ENCODE measurements at places on chromosomes 16 and 17.

DNA sequence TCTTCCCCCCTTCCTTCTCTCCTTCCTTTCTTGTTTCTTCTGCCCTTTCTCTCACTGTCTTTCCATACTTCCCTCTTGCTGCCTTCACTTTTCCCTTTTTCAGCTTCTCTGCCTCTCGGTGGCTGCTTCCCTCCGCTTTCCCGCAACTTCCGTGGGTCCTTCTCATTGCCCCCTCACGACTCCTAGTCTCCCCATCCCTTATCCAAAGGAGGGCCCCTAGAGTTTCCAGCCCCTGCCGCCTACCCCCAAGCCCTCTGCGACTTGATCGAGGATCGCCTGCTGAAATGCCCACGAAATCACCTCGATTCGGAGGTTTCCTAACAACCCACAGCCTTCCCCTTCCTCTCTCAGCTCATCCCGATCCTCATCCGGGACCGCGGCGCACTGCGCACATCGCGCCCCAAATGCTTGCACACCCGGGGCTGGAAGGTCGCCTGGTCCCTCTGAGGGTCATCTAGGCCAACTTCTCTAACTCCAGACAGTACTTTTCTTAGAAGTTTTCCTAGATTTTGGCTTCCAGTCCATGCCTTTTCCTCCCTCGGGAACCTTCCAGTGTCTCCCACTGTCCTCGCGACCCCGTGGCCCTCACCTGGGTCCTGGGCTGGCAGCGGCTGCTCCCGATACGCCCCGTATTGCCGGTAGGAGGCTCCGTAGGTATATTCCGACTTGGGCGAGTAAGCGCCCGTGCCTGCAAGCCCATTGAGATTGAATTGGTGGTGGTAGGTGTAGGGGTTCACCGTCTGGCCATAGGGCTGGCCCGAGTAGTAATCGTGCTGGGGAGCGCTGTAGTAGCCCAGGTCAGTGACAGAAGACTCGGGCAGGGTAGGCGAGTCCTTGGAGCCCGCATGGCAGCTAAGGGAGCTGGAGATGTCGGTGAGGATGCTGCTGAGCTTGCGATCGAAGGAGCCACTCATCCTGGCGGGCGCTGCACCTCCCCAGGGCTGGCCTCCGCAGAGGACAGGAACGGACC lies 654 bp downstream of the DLX3 start:
- no peak for DNase-seq

DNA sequence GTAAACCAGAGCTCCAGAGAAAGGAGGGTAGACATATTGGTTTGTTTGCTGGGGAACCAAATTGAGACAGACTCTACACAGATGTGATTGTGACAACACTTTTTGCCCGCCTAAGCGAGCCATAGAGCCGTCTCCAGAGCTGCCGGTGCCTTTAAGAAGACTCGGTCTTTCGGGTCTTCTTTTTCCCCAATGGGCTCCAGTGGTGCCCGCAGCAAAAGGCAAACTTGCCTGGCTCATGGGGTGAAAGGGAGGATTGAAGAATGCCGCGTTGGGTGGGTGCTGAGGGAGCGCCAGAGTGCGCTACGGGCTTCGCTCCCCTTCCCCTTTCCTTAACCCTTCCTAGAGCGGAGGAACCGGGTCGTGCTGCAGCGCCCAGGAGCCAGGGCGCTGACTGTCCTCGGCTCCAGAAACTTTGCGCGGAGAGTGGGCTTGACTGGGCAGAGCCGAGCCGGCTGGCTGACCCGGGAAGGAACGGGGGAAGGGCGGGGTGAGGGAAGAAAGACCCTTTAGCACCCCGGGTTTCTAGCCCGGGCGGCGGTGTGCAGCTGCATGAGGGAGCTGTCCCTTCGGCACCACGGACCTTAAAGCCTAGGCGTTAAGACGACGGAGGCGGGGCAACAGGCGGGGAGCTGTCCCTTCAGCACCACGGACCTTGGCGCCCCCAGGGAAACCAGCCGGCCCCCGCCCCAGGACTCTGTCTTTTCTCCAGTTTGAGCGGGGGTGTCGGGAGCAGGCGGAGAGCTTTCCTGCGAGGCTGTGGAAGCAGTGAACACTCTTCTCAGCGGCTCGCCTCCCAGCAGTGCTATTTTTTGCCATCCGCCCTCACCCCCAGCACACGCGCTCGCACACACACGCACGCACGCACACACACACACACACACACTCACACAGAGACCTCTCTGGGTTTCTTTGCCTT lies at the start of gene CACNG3:
Gene CACNG3 (plus strand): TSS at position 880 of the 916 bp plus-strand sequence. CDS start 420 bp downstream, outside the sequence.
- peak; percentile 18 for DNase-seq

DNA sequence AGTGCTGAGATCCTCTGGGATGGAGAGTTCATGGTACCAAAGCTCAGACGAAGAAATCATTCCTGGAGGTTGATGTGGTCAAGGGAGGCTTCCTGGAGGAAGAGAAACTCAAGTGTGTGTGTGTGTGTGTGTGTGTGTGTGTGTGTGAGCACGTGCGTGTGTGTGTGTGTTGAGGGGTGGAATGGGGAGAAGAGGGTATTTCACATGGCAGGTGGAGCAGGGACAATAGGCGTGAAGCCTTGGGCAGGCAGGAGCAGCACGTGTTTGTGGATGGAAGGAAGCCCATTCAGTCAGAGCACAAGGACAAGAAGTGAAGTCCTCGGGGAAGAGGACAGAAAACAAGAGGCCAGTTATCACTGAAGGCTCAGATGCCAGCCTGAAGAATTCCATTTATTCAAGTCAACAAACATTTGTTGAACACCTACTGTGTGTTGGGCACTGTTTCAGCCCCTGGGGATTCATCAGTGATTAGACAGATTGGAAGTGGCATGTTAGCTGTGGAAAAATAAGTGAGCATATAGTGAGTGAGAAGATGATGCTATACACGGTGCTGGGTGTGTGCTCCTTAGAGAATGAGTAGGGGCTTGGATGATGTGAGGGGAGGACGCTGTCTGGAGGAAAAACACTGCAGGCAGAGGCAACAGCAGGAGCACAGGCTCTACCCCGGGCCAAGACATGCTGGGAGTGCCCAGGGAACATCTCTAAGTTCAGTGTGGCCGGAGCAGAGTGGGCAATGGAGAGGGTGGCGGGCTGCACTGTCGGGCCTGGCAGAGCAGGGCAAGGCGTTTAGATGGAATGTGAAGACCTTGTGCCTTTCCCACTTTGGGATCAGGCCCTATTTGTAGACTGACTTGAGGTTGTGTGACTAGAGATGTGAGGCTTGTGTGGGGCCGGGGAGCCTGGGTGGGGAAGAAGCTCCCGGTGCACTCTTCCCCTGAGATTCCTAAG lies 267.1 kb downstream of the CBLN1 start:
- no peak for DNase-seq

GRCh38 chr16:16118337-16118736 lies 105.0 kb downstream of the ABCC6 start:
- no peak for DNase-seq

DNA sequence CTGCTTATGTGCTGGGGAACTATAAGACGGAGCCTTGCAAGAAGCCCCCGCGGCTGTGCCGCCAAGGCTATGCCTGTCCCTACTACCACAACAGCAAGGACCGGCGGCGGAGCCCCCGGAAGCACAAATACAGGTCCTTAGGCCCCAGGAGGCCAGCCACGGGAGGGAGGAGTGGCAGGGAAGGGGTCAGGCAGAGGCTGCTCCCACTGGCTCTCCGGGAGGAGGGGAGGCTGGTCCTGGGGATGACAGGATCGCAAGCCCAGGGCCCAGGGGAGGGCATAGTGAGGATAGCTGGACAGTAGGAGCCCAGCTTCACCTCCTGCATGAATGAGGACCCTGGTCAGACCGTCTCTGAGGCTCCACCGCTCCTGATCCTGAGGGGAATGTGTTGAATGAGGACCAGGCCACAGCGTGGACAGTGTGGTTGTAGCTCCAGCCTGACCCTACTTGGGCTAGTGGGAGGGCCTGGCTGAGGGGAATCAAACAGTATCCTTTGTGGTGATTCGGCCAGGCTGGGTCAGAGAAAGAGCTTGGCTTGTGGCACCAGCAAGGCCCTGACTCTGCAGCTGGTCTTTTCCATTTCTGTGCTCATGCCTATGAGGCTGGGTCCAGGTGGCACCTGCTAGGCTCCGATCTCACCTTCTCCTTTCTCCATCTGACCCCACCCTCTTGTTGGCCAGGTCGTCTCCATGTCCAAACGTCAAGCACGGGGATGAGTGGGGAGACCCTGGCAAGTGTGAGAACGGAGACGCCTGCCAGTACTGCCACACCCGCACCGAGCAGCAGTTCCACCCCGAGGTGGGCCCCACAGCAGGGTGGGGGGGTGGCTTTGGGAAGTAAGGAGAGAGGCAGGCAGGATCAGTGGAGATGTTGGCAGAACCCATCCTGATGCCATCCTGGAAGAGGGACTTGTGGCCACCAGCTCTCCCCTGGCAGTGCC lies 28.7 kb downstream of the UNK start:
- DNase-seq: no peak

DNA sequence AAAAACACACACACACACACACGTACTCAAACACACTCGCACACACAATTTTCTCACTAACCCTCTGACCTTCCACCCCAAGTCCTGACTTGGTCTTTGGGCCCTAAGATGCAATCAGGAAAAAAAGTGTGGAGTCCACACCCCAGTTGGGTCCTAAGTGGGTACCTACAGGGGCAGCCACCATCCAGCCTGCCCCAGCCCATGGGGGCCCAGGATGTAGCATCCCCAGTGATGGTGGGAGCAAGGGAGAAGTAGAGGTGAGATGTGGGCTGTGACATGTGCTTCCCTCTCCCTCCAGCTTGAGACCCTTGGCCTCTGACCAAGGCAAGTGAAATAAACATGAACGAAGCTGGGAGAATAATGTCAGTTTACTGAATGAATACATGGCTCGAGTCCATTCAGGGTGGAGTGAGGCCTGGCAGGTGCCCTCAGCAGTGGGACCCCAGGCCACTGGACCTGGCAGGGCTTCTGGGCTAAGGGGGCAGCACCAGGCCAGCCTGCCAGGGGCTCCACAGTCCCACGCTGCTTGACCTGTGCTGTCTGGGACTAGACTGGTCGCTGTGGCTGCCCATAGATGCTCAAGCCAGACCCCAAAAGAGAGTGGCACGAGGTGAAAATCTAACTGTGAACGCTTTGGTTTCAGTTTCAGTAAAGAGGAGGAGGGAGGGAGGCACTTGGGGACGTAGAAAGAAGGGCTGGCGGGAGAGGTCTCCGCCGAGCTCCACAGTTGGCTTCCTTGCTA lies 73.7 kb downstream of the MRC2 start:
- no peak for DNase-seq

Measured in stimulated activated CD8-positive, alpha-beta memory T cell treated with anti-CD3 and anti-CD28 coated beads, Interleukin-7, amount 100 ng/mL, for 24 hours (primary cell).